ENCODE measurements at places on chromosomes 6 and 20.

GRCh38 chr6:47571488-47571887 lies 93.9 kb downstream of the CD2AP start:
- no peak for DNase-seq

DNA sequence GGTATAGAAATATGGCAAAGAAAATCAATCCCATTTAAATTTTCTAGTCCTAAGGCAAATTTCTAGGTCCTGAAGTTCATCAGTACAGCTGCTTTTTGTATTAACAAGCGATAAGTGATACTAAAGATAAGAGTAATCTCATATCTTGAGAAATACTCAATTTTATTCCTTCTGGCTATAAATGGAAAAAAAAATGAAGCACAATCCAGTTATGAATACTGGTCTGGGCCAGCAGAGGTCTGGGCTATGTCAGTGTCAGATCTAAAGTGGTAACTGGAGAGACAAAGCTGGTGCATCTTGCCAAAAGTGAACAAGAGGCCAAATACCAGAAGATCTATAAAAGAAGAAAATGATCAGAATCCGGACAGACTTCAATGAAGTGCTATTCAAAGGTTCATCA lies 126.4 kb downstream of the FUT9 start:
- no peak for DNase-seq

- DNase-seq = no peak
Observed at GRCh38 chr6:155269765-155270164, 6.0 kb downstream of the CLDN20 start.

- no peak for DNase-seq
Observed at GRCh38 chr20:62339647-62340062, 27.5 kb downstream of the LAMA5 start.

DNA sequence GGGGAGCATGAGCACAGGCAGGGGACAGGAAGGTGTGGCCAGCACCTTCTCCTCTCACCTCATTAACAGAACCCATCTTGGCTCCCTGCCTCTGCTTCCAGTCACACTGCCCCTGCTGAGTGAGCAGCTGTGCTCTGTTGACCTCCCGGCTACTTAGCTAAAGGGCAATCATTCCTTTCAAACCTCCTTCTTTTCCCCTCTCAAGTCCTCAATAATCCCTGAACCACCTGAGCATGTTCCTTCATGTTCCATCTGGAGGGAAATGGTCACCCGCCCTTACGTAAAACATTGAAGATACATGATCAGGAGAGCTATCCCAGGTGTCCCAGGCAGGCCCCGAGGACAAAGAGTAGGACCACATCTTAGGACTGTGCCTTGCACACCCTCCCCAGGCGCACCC lies 21.7 kb upstream of the MRPS10 start:
- no peak for DNase-seq

GRCh38 chr20:34301587-34302311 lies 1.4 kb downstream of the AHCY start:
- DNase-seq = no peak

- DNase-seq = no peak
Observed at GRCh38 chr6:116349216-116349615, 21.5 kb upstream of the DSE start.

GRCh38 chr6:126118936-126119335 lies 132.6 kb downstream of the TRMT11 start:
- no peak for DNase-seq

DNA sequence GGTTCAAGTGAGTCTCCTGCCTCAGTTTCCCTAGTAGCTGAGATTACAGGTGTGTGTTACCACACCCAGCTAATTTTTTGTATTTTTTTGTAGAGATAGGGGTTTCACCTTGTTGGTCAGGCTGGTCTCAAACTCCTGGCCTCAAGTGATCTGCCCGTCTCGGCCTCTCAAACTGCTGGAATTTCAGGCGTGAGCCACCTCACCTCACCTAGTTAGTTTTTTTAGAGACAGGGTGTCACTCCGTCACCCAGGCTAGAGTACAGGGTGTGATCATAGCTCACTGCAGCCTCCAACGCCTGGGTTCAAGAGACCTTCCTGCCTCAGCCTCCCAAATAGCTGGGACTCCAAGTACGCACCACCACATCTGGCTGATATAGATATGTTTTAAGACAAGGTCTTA lies 22.9 kb downstream of the SYTL3 start:
- no peak for DNase-seq

GRCh38 chr20:58435237-58435636 lies 46.2 kb downstream of the VAPB start:
- DNase-seq = no peak

DNA sequence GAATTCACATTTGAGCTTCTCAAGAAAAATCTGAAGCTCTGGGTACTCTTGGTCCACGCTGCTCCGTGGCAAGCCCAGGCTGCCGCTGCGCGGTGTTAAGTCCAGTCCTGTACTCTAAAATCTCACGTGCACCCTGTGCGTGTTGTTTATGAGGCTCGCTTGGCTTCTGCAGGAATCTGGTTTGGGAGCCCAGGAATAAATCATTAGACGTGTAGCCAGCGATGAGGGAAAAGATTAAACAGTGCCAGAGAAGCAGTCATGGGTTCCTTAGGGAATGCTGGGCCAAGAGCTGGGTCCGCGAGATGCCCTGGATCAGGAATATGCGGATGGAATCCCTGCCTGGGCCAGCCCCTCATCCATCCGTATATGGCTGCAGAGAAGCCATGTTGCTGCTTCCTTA lies 87.3 kb downstream of the KCNB1 start:
- DNase-seq = no peak

GRCh38 chr20:10282979-10283456 lies 64.4 kb downstream of the SNAP25 start:
- no peak for DNase-seq

GRCh38 chr6:166415833-166416347 lies 33.1 kb upstream of the MPC1 start:
- DNase-seq = no peak

DNA sequence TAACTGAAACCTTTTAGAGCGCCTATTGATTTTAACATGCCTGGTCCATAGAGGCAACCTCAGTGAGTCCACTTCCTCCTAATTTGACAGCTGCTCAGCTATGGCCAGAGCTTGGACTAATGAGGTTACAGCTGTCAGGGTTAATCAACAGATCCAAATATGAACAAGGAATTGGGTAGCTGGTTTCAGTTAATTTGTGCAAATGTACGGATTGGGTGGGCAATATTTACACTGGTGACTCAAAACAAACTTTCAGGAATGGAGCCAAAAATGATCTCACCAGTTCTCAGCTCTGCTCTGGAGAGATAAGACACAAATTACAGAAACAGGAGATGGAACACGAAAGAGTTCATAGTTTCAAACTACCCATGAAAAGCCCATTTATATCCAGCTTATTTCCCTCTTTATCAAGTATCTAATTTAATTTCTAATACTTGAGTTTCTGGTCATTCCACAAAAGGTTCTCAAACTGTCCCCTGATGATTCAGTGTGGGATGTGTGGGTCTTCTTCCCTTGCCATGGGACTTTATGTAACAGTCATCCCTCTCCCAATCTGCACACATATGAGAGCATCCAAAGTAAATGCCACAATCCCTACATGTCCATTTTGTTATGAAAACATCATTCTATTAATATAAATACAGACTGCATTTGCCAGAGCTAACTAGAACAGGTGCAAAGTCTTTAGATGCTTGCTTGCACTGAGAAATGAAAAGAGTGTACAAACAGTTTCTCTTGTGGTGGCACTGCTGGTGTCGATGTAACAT lies 149.9 kb downstream of the RPS12 start:
- DNase-seq = no peak

- no peak for DNase-seq
Observed at GRCh38 chr20:62305149-62305764, 2.5 kb downstream of the ADRM1 start.

- DNase-seq = no peak
Observed at GRCh38 chr6:129608886-129609537, 101.0 kb downstream of the ARHGAP18 start.

- no peak for DNase-seq
Observed at GRCh38 chr6:31037682-31038081, 27.4 kb downstream of the MUC22 start.

DNA sequence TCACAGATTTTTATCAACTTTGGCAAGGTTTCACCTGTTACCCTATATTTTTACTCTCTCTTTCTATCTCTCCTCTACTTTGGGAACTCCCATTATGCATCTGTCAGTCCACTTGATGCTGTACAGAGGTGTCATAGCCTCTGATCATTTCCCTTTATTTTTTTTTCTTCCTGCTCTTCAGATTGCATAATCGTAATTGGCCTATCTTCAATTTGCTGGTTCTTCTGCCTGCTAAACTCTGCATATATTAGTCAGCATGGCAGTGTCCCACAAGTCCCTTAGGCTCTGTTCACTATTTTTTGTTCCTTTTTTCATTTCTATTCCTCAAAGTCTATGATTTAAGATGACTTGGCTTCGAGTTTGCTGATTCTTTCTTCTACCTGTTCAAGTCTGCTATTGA lies 44.7 kb upstream of the MICB start:
- DNase-seq = no peak

- DNase-seq = no peak
Observed at GRCh38 chr6:152387091-152387490, 250.1 kb downstream of the SYNE1 start.

DNA sequence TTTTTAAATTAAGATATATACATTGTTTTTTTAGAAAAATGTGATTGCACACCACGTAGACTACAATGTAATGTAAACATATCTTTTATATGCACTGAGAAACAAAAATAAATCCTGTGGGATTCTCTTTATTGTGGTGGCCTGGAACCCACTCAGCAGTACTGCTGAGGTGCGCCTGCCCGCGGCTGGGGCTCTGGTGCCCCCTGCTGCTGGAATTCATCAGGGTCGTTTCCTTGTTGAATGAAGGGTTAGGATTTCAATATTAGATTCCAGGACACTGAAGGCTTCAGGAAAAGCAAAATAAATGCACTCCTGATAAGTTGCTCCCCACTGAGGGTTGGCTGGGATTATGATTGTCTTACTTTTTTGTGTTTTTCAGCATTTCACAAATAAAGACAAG lies 175.8 kb upstream of the GGTLC1 start:
- no peak for DNase-seq
